Tongue (tissue), 3 donors: ENCODE measurements at places on chromosomes 16 and 17. TPM values are rescaled to one million over a fixed set of nuclear protein-coding genes. Genes with fewer than 3 reads are reported as not detected.

ABCC3 gene
- 5.6 TPM for total RNA-seq

NOD2 gene
- 2.5 TPM for total RNA-seq

KRT23 gene
- 26.3 TPM for total RNA-seq

MYH1 gene
- 15.4 TPM for total RNA-seq

CCL8 gene
- 0.51 TPM for total RNA-seq

FZD2 gene
- total RNA-seq: 11.6 TPM

KRTAP4-3 gene
- total RNA-seq: not detected

- no peak for DNase-seq
Measured at GRCh38 chr17:40139566-40140058, 725 bp upstream of the CASC3 start.

GRCh38 chr17:61601297-61601696 is 10.3 kb upstream of the NACA2 start:
- no peak for DNase-seq

DNA sequence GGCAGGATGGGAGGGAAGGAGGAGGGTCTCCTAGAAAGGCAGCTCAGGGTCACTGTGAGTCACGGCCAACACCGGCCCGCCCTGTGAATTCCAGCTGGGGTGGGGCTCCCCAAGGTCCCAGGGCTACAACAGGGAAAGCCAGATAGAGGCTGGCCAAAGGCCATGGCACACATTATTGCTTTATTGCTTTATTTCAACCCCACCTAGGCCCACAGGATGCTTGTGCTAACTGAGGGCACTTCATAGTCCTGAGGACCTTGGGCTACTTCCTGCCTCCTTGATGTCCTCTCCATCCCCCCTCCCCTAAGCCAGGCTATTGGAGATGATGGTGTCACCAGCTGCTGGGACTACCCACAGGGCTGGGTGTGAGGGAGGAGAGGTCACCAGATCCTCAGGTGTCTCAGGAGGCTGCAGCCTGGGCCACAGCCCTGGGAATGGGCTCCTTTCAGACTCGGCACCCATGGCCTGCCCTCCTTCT is 26.1 kb downstream of the LRRC75A start:
- DNase-seq: no peak

DNA sequence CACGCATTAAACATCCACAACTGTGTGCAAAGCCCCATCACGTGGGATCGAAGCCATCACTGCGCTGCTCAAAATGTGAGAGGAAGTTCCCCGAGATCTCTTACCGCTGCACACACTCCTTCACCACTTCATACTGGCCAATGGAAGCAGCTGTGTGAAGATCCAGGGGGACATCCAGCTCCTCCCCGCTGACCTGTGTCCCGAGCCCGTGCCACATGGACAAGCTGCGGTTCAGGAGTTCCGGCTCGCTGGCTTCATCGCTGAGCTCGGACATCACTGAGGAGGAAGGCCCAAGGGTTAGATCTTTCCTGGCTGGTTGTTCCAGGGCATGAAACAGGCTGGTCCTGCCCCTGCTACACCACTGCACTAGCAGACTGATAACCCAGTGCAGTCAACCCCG is 4.2 kb downstream of the ANKS3 start:
- DNase-seq: no peak

DNA sequence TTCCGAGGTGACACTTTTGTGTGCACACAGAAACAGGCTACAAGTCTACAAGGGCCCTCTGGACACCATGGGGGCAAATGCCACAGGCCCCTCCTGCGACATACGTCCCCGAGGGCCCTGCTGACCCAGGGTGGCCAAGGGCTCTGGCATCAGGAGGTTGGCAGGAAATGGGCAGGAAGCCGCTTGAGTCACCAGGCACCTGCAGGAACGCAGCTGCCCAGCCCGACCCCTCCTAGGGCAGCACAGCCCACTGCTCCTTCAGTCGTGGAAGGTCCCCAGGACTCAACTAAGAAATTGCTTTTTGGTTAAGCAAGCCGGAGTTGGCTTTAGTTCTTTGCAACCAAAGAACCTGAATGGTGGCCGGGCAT is 8.1 kb downstream of the CORO7 start:
- no peak for DNase-seq

DNA sequence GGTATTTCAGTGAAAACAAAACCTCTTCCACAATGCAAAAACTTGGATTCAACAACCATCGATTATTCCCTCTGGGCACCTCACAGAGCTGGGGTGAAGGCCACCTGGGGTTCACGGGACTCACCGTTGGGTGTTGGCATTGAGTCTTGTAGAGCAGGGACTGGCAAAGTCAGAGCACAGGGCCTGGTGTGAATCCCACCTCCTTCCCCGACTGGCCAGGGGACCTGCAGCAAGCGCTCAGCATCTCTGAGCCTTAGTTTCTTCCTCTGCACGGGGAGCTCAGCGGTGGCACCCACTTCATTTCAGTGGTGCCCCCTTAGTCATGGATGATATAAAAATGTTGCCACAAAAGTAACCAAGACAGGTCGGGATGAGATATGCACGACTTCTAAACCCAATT is 100.4 kb downstream of the METRNL start:
- no peak for DNase-seq

- no peak for DNase-seq
Measured at GRCh38 chr16:11076259-11077018, 132.1 kb downstream of the CLEC16A start.

DNA sequence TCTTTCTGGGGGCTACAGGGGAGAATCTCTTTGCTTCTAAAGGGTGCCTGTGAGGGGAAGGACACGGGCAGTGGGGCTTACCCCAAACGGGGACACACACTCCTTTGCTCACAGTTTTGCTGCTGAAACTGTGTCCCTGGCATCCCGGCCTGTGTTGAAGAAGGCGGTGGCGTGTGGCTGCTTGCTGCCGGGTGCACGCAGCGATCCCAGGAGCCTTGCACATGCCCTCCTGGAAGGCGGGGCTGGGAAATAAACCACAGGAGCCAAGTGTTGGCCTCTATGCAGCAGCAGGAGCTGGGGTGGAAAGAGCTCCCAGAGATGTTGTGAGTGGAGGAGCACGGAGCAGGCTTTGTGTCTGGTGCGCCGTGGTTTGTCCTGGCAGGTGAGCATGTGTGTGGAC is 131.0 kb upstream of the CIBAR2 start:
- DNase-seq: no peak

- no peak for DNase-seq
Measured at GRCh38 chr17:78357177-78357586, 2.7 kb downstream of the SOCS3 start.

GRCh38 chr16:58684001-58684353 is 593 bp downstream of the SLC38A7 start:
- DNase-seq: peak; percentile 13

DNA sequence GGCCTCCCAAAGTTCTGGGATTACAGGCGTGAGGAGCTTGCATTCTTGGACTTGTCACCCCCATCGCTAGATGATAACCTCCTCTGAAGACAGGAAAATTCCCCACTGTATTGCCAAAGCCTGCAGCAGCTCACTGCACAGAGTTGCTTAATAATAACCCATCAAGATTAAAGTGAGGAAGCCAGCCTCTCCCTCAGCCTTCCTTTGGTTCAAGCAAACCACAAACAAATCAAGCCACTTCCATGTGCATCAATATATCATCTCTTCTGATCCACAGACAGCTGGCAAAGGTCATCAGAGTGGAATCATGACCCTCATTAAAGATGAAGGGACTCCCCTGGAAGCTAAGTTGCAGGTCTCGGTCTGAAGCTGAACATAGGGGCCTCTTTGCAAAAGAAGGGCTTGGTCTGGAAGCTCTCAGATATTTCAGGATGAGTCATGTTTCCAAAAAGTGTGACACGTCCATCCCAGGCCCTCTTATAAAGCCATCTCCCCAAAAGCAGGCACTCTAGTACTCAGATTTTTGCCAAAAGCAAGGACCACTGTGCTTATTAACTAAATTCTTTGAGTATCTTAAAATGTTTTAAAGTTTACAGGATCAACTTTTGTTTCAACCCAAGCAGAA is 4.8 kb downstream of the EMP2 start:
- DNase-seq: no peak

DNA sequence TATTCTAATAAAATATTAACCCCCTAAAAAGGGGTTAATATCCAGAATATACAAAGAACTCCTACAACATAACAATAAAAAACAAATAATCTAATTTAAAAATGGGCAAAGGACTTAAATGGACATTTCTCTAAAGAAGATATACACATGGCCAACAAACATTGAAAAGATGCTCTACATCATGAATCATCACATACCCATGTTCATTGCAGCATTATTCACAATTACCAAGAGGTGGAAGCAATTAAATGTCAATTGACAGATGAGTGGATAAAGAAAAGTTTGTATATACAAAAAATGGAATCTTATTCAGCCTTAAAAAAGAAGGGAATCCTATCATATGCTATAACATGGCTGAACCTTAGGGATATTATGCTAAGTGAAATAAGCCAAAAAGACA is 36.8 kb downstream of the CPD start:
- DNase-seq: no peak

GRCh38 chr16:10141671-10142070 is 40.6 kb downstream of the GRIN2A start:
- no peak for DNase-seq

GRCh38 chr17:6346156-6346786 is 88.7 kb downstream of the AIPL1 start:
- peak; percentile 15 for DNase-seq

DNA sequence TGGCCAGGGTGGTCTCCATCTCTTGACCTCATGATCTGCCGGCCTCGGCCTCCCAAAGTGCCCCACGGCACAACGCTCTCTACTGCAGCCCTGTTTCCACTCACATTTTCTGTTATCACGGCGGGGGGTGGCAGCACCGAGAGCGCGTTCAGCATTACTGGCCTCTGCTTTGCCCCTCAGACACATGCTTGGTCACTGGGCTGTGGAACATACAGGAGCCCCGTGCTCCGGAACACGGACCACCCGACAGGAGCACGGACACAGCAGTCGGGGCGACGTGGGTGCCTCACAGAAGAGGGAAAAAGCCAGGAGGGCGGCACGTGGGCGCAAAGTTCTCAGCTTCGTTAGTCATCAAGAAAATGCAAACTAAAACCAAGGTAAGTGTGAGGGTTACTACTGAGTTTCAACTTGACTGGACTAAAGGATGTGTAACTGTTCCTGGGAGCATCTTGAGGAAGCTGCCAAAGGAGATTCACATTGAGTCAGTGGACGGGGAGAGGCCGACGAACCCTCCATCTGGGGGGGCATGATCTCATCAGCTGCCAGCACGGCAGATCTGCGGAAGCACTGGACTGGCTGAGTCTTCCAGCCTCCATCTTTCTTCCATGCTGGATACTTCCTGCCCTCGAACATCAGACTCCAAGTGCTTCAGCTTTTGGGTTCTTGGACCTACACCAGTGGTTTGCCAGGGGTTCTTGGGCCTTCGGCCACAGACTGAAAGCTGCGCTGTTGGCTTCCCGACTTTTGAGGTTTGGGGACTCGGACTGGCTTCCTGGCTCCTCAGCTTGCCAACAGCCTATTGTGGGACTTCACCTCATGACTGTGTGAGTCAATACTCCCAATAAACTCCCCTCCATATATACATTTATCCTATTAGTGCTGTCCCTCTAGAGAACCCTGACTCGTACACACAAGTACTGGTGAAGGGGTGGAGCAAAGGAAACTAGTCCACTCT is 106.8 kb downstream of the ZNF778 start:
- no peak for DNase-seq

DNA sequence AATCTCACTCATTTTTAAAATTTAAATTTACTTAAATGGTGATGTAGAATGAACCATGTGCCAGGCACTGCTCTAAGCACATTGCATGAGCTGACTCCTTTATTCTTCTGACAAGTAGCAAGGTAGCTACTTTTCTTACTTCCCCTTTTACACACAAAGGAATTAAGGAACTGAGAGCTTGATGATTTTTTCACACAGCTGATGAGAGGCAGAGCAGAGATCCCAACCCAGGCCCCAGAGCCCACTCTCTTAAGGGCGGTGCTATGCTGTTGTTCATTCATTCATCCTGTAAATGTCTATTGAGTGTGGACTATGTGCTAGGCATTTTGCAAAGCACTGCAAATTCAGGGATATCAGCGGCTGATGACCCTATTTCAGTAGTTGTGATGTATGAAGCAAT is 17.9 kb downstream of the SEC14L5 start:
- DNase-seq: no peak

DNA sequence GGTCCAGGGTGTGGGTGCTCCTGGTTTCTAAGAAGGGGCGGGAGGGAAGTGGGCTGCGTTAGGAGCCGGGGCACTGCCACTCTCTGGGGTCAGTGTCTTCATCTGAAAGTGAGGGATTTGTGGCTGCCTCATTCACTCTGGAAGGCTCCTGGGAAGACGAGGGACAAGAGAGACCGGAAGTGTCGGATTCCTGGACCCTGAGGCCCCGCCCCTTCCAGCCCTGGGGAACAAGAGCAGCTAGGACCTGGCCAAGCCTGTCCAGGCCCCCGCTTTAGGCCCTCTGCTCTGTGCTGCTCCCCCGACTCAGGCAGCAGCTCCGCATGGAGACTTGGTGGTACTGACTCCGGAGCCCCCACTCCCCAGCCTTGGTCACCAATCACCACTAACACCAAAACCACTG is 6.5 kb downstream of the LGALS3BP start:
- no peak for DNase-seq

GRCh38 chr17:27346228-27346899 is 52.5 kb downstream of the WSB1 start:
- DNase-seq: no peak

DNA sequence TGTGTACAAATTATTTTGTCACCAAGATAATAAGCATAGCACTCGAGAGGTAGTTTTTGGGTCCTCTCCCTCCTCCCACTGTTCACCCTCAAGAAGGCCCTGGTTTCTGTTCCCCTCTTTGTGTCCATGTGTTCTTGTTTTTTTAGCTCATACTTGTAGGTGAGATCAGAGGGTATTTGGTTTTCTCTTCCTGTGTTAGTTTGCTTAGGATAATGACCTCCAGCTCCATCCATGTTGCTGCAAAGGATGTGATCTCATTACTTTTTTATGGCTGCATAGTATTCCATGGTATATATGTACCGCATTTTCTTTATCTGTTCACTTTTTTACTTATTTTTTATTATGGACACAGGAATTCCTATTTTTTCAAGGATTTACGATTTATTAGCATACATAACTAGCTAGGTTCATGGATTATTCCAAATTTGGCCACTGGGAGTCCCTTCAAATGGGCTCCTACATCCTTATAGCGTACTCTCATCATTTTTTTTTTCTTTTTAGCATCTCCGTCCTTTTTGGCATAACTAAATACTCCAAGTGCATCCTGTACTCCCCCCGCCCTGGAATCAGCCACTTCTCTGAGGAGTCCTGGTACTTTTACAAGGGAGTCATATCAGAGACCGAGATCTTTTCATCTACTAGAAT is 7.3 kb downstream of the TADA2A start:
- DNase-seq: no peak

- DNase-seq: peak; percentile 10
Measured at GRCh38 chr16:89658221-89658879, 714 bp downstream of the SPATA33 start.

DNA sequence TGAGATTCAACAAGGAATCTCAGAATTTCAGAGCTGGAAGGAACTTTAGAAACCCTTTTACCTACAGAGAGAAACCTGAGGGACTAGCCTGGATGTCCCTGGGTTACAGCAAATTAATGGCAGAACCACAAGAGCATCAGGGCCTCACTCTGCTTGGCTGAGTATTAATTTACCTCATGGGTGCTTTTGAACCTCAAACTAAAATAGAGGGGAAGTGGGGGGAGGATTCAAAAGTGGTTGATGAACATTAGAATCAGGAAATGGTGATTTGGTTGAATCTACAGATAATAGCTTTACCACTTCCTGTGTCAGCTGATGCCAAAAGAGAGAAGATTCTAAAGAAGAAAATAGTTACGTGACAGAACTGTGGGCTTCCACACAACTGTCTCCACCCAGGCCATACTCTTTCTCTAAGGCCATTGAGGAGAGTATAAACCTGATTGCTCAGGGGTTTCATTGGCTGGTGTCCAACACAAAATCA is 11.3 kb upstream of the SKAP1 start:
- DNase-seq: no peak

- peak; percentile 51 for DNase-seq
Measured at GRCh38 chr16:2985893-2986355, 5.7 kb upstream of the PKMYT1 start.
